NCI-H1092 treated with DMSO at 0.1 percent for 48 hours (cell line): ENCODE measurements at places on chromosomes 7 and 10.

- no peak for DNase-seq
These were observed 199.9 kb upstream of the IMMP2L start for GRCh38 chr7:111762211-111762610.

GRCh38 chr7:104431930-104432329 lies 103.5 kb downstream of the LHFPL3 start:
- no peak for DNase-seq

DNA sequence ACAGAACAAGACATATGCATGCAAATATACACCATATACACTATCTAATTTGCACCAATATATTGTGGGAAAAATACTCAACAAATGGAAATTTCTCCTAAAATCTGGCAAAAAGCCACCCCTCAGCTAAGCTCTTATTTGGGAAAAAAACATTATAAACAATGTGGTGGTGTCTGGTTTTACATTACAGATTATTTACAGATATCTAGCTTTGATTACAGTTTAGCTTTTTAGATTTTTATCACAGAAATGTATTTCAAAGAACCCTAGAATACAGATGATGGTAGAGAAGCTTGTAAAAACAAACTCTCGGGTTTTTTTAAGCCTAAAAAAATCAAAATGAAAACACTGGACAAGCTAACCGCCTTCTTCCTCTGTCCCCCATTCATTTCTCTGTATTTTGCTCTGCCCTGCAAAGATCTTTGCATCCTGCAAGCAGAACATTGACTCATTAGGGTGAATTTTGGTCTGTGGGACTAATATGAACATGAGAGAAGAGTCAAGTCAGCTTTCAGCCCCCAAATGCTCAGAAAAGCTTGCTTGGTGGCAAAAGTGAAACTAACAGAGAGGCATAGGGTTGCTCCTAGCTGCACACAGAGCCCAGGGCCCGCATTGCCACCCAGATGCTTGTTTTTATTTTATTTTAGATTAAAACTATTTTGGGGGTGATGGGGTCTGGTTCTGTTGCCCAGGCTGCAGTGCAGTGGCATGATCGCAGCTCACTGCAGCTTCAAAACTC lies 88.8 kb upstream of the LYZL1 start:
- DNase-seq = no peak

DNA sequence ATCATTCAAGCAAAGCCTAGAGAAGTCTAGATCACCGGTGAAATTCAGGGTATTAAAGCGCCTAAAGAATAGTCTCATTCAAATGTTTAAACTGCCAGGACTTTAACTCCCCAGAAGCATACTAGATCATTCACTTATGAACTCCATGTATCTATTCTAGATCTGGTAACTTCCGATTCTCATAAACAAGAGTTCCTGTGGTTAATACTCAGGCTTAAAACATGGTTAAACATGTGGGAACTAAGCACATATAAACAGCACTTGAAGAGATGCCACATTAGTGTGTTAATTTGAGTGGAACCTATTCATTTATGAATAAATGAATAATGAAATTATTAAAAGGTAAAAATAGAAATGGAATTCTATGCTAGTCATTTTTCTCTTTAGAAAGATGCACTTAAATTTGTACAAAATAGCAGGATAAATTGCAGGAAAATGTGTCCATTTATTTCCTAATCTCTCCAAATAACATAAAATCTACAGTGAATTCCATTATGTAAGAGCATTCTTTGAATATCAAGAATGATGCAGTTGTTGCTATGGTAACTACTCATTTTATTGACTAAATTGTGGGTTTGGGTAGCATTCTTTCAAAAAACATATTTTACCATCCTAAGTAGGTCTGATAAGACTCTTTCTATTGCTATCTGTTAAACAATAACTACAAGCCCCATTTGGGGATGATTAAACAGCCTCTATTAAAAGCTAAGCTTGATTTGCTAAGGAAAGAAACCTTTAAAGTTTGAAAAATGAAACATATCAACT lies 147.6 kb upstream of the TMEM168 start:
- DNase-seq = no peak

DNA sequence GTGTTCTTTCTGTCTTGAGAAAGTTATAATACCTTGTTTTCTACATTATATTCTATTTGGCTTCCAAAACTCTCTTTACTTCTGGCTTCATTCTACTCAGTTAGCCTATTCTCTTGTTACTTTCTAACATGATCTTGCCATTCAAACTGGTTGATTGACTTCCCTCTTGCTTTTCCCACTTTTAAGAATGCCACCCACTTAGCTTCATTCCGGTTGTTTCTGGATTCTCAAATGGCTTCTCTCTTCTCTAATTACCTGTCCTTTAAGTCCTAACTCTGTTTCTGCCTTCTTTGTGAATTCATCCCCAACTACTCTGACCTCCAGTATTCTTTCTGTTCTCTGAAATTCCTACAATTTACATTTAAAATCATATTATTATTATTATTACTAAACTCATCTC lies 52.0 kb downstream of the ANKIB1 start:
- no peak for DNase-seq

DNA sequence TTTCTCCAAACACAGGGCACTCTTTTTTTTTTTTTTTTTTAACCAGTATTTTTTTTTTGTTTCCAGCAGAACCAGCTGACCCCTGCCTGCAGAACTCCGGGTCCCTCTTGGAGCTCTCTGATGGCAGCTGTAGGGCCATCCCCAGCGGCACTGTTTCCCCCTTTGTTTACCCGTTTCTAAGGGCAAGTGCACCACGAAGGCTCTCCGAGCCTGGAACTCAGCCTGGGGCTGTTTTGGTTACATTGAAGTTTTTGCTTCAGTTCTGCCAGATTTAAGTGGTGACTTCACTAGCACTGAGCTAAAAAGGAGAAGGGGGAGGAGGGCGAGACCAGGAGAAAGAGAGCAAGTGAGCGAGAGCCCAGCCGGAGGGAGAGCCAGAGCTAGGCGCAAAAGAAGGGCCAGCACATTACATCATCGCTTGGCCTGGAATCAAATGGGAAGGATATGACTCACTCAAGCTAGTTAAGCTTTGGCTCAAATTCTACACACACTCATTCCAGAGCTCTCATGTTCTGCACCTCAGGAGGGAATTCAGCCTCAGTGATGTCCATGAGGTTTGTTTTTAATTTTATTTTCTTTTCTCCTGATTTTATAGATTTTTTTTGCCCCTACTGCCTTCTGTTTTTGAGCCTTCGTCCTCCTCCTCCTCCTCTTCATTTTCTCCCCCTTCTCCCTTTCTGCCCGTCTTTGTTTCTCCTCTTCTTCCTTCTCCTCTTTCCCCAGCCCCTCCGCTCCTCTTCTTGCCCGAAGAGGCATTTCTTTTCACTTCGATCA lies 272.3 kb downstream of the TRIL start:
- DNase-seq = peak; percentile 96

GRCh38 chr10:34303022-34303421 lies 512.1 kb downstream of the PARD3 start:
- no peak for DNase-seq

DNA sequence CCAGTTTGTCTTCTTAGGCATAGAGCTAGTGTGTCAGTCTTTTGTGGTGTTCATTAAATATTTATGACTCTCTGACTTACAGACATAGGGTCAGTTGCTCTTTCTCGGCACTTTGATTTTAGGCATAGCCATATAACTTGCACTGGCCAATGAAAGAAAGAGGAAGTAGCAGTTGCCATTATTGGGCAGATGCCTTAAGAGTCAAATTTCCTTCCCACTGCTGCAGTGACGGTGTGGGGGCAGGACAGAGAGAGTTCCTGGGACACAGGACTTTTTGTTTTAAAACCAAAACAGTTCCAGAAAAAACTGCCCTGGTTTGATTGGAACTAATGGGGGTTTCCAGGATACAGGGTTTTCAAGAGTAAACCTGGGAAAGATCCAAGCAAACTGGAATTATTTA lies 60.2 kb upstream of the PHF14 start:
- DNase-seq = no peak

DNA sequence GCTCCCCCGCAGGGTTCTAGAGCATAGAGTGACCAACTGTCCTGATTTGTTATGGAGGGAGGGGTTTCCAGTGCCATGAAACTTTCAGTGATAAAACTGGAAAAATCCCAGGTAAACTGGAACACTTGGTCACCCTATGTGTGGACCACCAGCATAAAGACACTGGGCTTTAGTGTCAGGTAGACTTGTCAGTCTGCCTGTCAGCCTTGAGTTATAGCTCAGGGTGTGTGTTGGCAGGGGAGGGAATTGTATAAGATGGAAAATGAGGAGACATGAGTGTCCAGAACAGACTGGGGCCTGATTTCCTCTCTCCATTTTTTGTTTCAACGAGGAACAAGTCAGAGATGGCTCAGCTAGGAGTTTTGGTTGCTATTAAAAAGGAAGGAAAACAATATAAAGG lies 10.2 kb upstream of the EFCAB10 start:
- no peak for DNase-seq

DNA sequence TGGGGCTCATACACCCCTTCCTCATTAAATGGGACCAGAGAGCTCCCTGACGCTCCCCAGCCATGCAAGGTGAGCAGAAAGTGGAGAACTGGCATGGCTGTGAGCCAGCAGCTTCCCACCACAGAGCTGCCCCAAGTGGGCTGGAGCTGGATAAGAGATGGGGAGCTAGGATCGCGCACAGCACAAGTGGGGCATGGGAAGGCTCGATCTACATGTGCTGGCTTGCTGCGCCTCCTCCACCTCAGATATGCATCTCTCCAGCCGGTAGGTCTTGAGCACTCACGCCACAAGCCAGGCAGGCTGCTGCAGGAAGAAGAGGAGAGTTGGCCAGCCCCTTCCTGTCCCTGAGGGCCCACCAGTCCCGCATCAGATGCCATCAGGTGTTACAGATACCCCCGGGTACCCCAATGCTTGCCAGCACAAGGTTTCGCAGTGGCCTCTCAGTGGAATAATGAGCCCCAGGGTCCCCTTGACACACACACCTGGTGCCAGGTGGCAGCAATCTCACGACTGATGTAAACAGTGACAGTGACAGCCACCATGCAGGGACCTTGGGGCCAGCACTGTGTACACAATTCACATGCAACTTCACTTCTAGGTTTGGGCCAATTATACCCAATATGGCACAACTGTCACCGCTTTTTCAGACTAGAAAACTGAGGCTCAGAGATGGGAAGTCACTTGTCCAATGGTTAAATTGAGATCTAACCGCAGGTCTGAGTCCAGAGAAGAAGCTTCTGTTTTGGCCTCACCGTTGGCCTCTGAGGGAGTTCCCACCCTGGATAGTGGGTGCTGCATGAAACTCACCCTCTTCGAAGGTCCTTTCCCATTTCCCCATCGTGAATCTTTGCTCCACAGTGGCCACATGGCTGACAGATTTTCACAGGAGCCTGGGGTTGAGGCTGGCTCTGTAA lies 79.3 kb downstream of the OAT start:
- DNase-seq = no peak

- peak; percentile 15 for DNase-seq
These were observed 44.5 kb upstream of the AGR3 start for GRCh38 chr7:16926283-16926682.

DNA sequence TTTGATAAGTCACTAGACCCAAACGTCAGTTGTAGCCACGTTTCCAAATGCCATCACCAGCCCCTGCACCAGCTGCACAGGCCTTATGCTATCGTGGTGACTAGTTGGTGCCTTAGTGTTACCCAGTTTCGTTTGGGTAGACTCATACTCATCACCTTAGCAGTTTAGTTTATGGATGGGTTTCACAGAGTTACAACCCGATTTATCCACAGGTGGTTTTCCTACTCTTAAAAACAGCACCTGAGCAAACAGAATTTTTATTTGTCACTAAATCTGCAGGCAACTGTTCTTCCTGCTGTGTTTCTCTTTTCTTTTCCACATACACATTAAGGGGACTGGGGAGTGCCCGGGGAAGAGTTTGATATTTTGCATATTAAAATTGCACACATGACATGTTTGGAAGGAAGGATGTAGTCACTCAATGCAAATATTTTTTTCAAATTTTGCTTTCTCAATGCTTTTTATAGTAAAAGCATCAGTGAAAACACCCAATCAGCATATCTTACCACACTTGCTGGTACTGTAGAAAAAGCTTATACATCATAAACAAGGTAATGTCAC lies 41.6 kb downstream of the PDSS1 start:
- no peak for DNase-seq

- no peak for DNase-seq
These were observed 38.4 kb downstream of the BAMBI start for GRCh38 chr10:28715757-28716156.

DNA sequence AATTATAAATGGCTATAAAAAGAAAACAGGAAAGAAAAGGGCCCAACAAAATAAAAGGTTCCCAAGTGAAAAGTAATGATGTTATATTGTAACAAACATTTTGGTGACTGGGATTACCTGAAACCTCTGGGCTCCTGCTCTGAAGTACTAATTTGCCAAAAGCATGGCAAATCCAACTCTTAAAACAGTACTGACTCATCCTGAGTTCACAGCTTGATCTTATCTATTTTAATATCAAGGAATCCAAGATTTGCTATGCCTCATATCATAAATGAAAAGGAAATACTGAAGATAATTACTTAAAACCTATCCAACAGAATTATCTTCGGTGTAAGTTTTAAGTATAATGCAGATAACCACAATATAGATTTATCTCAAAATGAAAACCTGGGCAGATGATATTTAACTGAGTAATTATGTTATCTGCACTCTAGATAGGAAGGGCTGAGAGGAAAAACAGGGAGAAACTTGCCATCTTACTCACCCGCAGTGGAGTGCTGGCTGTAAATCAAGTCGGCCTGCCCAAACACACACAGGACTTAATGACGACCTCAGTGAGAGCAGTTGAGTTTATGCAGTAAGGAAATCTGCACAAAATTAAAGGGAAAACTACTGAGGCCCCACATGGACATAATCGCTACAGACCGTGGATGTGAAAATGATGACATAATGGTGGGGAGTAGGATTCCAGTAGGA lies 48.4 kb downstream of the MPP7 start:
- no peak for DNase-seq

GRCh38 chr7:29564496-29565223 lies 1.0 kb downstream of the PRR15 start:
- DNase-seq = no peak

DNA sequence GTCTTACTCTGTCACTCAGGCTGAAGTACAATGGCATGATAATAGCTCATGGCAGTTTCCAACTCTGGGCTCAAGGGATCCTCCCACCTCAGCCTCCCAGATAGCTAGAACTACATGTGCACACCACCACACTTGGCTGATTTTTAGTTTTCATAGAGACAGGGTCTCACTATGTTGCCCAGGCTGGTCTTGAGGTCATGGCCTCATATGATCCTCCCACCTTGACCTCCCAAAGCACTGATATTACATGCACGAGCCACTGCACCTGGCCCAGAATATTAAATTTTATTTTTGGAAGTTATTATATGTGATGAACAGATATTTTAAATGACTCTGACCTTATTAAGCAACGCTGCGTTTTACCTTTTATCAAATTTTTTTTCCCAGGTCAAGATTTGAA lies 94.4 kb downstream of the PODXL start:
- DNase-seq = no peak

GRCh38 chr7:99191869-99192596 lies 15.9 kb downstream of the KPNA7 start:
- no peak for DNase-seq

- DNase-seq = no peak
These were observed 125.9 kb downstream of the TRRAP start for GRCh38 chr7:99004216-99004615.

DNA sequence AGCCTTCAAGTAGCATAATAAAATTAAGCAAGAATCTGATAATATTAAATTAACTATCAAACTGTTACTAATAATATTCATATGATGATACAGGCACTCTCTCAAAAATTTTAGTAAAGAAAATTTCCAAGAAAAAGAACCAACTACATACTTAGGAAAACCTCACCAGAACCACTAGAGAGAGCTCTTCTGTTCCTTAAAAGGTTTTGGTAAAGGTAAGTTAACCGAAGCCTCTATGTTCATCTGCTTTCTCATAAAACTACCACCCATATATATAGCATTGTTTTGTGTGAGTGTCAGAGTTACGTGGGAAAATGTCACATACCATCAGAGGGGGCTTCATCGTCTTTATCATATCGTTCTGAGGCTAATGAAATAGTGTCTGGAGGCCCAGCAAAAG lies 20.7 kb downstream of the SKAP2 start:
- DNase-seq = peak; percentile 23
